Muscle of back (tissue), 13 donors: ENCODE measurements at places on chromosomes 13 and 19. TPM values are rescaled to one million over a fixed set of nuclear protein-coding genes. Genes with fewer than 3 reads are reported as not detected.

DNA sequence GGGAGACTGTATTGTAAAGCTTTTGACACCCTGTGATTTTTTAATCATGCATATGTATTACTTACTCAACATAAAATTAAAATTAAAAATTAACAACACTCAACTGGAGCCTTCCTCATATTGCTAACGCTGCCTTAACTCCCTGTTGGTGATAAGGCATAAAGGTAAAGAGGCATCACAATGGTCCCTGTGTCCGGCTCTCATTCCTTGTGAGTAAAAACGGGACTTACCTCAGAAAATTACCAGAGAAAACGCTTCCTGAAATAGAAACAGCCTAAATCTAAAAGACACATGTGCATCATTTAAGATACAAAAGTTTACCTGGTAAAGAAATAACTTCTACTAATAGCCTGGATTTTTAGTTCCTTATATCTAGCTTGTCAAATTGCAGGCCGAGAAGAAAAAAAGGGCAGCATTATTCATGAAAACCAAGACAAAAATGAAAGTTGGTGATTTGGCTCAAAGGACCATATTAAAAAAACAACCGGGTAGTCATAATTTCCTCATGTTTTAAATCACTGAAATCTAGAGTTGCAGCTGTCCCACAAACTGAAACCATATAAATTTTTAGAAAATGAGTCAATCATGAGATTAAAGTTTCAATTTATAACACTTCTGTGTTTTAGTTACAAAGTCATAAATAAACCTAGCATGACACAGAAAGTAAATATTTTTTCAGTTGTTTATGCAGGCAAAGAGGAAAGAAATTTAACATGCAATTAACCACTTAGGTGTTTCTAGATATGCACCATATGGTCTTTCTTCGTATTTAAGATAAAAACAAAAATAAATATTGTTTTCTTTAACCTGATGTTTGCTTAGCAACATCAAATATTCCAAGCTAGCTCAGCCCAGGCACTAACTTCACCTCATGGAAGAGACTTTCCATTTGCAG, 94.7 kb downstream of the MIPEP start:
- DNase-seq, result no peak

GRCh38 chr19:39778763-39779162, at the start of gene LEUTX:
Gene LEUTX (plus strand): TSS chr19:39778854. CDS start chr19:39778921, 67 bp downstream.
- no peak for DNase-seq

DNA sequence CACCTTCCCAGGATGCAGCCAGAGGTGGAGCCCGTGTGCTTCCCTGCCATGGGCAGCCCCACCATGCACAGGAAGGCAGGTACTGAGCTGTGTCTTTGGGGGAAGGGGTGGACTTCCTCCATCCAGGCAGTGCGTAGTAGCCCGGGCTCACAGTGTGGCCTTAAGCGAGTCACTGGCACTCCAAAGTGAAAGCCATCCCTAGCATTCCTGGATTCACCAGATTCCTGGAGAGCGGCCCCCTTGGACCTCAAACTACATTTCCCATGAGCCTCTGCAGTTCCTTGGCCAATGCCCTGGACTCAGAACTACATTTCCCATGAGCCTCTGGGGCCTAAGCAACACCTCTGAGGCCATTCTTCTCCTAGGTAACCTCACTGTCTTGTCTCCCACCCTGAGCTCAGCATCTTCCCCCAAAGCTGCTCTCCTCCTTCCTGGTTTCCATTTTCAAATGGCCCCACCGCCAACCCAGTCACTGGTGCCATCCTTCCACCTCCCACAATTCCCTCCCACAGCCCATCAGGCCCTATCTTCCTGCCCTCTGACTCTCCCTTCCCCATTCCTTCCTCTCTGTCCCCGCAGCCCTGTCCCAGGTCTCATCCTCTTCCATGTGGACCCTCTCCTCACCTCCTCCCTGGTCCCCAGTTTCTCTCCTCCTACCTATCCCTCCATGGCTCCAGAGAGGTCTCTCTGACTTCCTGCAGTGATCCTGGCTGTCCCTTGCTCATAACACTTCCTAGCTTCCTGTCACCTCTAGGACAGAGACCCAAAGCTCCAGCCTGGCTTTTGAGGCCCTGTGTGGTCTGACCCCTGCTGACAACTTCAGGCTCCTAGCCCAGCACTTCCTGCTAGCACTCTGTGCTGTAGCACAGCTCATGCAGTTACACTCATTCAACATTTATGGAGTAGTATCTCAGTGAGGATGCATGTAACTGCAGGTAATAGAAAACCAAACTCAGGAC, at the start of gene C19orf81:
C19orf81 (plus strand) TSS at position 13 of the 959 bp plus-strand sequence; CDS start at position 13, 0 bp downstream.
- DNase-seq, result no peak

ZSCAN1 gene
- polyA plus RNA-seq, result 0.77 TPM

- no peak for DNase-seq
Observed at GRCh38 chr19:1286487-1287353, 1.0 kb downstream of the EFNA2 start.

DNA sequence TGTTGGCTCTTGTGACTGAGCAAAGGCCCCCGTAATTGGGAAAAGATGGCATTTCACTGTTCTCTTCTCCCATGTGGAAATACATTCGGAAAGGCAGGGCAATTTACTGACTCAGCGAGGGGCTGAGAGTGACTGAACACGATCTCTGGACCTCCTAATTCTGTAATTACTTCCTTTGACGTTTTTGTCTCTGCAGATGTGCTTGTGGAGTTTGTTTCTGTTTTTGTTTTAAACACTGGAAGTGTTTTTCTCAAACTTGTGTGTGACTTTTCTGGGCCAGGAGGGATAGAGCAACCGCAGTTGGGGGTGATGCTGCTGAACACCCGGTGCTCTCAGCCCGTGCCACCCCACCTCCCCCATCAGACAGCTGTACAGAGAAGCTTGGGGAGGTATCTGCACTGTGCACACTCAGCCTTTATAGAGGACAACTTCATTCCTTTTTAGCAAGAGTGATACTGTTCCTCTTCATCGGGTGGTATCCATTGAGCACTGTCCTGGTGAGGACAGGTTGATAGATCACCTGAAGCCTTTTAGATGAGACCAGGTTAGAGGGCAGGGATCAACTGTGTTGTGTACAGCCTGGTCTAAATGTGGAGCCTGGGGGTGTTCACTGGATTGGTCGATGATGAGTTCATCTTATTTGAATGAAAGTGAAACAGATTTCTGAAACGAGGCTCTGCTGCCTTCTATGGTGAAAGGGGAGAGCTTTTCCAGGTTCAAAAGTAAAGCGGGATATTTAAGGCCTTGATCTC, 117.4 kb downstream of the ESD start:
- peak; percentile 69 for DNase-seq

DNA sequence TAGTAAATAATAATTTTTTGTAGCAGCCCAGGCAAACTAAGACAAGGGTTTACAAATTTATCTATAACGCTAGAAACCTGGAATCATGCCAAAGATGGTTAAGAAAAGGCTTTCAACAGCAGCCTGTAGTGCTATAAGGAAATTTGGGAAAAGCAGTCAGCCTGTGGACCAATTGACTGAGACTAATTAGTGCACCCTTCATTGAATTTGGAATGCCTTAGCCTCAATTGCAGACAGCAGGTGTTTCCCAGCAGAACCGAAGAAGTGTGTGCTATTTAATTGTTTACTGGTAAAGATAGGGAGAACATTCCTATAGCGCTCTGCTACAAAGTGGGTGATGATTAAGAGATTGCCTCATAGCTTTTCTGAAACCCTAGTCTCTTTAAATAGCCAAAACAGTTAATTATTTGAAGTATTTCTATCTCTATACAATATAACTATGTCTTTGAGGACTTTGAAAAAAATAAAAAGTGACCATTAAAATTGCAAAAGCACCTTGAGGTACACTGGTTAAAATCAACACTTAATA, 1884.3 kb upstream of the PCDH20 start:
- no peak for DNase-seq

GRCh38 chr19:19488875-19489690, 26.3 kb downstream of the TSSK6 start:
- DNase-seq, result peak; percentile 95

GRCh38 chr19:4542896-4543841, 3.3 kb upstream of the LRG1 start:
- DNase-seq, result no peak

GAS6 gene
- polyA plus RNA-seq, result 25.0 TPM

DNA sequence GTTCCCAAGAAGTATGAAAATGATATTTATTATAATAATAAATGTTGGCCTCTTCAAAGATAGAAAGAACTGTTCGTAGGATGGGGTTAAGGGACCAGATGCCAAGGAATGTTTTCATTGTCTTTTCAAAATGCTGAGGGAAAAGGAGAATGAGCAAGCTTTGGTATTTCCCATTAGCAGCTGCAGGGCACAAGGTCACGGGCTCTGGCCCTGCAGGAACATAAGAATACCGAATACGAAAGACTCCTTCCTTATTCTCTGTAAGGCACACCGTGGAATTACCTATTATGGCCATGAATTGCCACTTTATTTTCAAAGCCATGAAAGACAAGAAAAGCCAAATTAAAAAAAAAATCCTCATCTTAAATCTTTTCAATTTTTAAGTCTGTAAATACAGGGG, 49.6 kb upstream of the OLFM4 start:
- no peak for DNase-seq

PEG3 gene
- polyA plus RNA-seq, result 230 TPM

DNA sequence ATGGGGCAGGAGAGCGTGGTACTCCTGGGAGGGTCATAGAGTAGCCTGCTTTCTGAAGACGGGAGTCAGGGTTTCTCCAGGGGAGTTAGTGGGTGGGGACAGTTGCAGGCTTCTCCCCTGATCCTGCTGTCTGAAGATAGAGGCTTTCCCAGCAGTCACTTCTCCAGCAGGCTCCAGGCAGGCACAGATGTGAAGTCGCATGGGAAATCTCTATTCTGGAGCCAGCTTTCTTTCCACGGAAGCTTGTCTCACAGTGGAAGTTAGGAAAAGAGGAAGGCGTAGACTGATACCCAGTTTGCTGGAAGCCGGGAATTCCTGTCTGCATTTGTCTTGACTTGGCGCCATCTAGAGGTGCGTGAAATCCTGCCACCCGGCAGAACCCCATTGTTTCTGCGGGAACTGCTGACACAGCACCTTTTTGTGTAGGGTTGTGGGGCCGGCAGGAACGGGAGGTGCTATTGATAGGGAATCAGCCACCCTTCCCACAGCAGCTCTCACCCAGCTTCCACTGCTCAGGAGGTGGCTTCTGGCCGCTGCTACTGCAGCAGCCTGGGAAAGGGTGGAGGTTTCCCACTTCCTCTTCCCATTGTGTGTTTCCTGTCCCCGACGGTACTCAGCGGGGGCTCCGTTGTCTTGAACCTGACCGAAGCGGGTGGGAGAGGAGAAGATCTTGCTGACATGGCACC, 28.5 kb upstream of the NPAS1 start:
- peak; percentile 93 for DNase-seq

PRKCG gene
- 0.46 TPM for polyA plus RNA-seq

DNA sequence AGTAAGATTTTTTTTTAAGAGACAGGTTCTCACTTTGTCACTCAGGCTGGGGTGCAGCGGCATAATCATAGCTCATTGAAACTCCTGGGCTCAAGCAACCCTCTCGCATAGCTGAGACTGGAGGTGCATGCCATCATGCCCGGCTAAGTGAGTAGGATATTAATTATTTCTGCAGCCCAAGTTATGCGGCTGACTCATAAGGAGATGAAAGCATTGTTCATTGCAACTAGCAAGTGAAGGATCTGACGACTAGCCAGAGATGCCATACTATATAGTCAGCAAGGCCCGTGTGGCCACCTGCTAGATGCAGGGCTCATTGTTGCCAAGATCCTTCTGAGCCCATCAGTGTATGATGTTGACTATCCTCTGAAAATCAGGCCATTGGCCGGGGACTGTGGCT, 45.2 kb downstream of the ABCC4 start:
- no peak for DNase-seq

A1BG gene
- 3.1 TPM for polyA plus RNA-seq

- DNase-seq, result no peak
Observed at GRCh38 chr19:38057959-38058690, 151.1 kb downstream of the SIPA1L3 start.

- DNase-seq, result no peak
Observed at GRCh38 chr19:51147663-51148062, 5.6 kb downstream of the SIGLEC7 start.

ATP4B gene
- polyA plus RNA-seq, result not detected

- no peak for DNase-seq
Observed at GRCh38 chr19:798415-799075, 1.3 kb downstream of the PTBP1 start.

OR7C1 gene
- 0.15 TPM for polyA plus RNA-seq

DNA sequence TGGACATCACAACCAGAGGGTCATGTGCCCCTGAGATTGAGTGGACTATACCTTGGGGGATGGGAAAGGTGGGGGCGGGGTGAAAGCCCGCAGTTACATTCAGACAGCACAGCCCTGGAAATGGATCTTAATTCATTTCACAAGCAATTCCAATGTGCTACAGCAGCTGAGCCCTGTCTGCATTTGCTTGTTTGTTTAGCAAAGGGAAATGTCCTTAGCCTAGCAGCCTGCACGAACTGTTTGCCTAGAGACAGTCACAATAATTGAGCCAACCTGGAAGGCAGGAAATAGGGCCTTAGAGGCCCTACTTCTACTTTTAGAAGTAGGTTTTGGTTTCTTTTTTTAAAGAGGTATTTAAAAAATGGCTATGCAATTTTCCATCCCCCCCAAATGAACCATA, 177.3 kb upstream of the KL start:
- peak; percentile 52 for DNase-seq

DUXA gene
- not detected for polyA plus RNA-seq

GRCh38 chr13:40562975-40563349, 103.5 kb downstream of the FOXO1 start:
- DNase-seq, result no peak

RPS16 gene
- polyA plus RNA-seq, result 1,914 TPM

DNA sequence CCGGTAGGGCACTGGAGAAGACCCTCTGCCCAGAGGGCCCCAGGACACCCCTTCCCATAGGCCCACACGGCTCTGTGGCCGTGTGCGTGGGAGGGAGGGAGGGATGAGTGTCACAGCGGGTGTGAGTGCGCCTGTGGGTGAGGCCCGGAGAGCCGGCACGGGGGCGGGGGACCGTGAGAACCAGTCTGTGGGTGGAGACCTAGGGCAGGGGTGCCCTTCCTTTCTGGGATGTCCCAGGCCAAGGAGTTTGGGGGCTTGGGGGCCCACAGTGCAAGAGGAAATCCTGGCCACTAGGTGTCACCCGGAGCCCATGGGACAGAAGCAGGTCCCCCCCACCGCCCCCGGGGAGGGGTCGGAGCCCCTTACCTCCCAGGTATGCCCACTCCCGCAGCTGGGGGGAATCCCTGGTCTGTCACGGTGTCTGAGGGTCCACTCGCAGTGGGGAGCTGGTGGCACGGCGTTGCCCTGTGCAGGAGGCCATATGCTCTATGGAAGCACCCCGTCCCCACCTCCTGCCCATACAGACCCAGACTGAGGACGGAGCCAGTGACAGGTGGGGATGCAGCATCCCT, 16.0 kb upstream of the SLC7A10 start:
- DNase-seq, result peak; percentile 54

GJA3 gene
- 5.6 TPM for polyA plus RNA-seq

CASP14 gene
- polyA plus RNA-seq, result not detected

- DNase-seq, result no peak
Observed at GRCh38 chr19:279656-280055, 11.5 kb downstream of the PLPP2 start.
